ENCODE measurements at places on chromosomes 5 and 9.

- no peak for DNase-seq
Observed at GRCh38 chr5:116531635-116532034, 43.0 kb downstream of the SEMA6A start.

- no peak for DNase-seq
Observed at GRCh38 chr5:57025961-57026360, 74.0 kb upstream of the MIER3 start.

DNA sequence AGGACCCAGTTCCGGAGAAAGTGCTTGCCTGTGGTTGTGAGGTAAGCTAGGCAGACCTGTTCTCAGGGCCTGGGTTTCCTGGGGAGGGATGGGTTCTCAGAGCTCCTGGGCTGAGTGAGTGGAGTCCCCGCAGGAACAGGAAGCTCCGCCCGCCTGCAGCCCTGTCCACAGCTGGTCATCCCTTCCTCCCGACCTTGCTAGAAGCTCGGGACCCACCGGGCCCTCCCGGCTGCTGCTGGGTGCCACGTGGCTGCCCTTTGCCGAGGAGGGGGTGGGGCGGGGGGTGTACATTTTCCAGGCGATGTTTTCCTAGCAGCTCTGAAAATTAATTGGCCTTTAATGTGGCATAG, 198.1 kb downstream of the C9orf50 start:
- no peak for DNase-seq

- DNase-seq = no peak
Observed at GRCh38 chr9:136910901-136911245, 24.6 kb downstream of the TRAF2 start.

DNA sequence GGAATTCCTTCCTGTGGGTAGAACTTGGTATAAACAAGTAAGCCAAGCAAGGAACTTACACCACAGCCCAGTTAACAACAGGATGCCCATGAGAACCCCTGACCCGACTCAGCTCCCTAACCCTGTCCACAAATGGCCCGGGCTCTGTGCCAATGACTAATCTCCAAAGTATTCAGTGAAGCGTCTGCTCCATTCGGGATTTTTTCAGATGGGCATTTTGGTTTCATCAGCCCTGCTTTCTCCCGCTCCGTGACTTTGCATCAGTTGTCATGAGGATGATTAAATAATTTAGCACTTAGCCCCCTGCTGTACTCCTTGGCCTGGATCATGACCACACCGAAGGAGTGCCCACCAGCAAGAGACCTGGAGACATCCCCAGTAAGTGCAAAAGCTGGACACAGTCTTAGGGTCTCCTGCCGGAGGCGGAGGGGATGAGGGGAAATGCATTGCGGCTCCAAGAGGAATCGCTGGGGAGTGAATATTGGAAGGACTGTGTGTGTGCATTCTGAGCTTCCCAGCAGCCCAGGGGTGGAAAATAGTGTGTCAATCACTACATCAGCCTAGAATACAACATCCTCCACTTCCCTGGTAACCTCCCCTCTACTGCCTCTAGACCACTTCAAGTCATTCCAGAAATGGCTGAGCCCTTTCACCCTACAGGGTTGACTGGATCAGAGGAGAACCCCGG, 41.4 kb upstream of the DNAH5 start:
- no peak for DNase-seq

GRCh38 chr5:93497096-93497495, 83.9 kb downstream of the NR2F1-AS1 start:
- no peak for DNase-seq

GRCh38 chr5:72842816-72843215, 26.4 kb downstream of the TNPO1 start:
- no peak for DNase-seq

GRCh38 chr9:124052401-124052800, 40.8 kb downstream of the LHX2 start:
- no peak for DNase-seq

DNA sequence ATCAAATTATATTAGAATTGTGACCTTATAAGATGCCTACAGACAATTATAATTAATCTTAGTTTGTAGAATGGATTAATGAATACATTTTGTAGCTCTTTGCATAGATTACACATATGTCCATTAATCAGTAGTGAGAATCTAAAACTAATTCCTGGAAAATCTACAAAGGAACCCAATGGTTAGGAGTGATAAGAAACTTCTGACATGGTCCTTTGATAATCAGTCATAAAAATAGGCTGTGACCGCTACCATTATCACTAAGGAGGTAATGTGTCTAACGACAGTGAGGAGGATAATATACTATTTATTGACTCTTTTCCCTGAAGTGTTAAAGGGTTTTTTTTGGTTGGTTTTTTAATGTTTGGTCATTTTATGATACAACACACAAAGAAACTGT, 46.6 kb downstream of the BNC2 start:
- no peak for DNase-seq

GRCh38 chr5:65952259-65952658, 25.9 kb downstream of the ERBIN start:
- DNase-seq = no peak

- DNase-seq = no peak
Observed at GRCh38 chr5:98783051-98783649, 9.7 kb downstream of the RGMB start.

DNA sequence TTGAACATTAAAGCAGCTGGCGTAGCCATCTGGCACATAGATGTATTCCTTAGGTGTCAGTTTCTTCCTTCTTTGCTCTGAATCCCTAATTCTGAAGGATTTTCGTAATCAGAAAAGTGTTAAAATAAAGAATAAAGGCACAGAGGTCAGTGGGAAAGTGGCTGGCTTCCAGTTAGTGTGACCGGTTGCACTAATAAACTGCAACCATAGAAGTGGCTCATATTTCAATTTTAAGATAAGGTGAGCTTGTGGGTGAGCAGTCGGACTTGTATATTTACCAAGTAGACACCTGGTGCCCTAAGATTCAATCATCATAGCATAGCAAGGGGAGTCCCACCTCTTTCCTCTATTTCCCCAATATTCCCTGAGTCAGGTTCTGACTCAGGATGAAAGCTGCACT, 459.6 kb downstream of the ACTL7B start:
- no peak for DNase-seq

DNA sequence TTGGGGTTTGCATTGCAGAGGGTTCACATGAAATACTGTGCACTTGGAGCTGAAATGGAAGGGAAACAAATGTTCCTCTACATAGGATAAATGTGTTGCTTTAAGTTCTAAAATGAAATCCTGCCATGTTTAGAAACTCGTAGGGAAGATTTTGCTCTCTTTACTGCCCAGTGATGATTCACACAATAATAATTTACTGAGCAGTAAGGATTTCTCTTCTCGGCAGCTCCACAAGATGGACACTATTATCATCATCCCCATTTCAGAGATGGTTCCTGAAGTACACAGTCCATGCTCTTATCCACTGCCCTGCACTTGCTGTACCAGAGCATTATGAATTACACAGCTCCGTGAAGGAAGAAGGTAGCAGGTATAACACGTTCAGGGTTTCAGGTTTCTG, 4.1 kb downstream of the HACD4 start:
- no peak for DNase-seq

- DNase-seq = no peak
Observed at GRCh38 chr9:2196757-2197156, 181.6 kb downstream of the SMARCA2 start.

DNA sequence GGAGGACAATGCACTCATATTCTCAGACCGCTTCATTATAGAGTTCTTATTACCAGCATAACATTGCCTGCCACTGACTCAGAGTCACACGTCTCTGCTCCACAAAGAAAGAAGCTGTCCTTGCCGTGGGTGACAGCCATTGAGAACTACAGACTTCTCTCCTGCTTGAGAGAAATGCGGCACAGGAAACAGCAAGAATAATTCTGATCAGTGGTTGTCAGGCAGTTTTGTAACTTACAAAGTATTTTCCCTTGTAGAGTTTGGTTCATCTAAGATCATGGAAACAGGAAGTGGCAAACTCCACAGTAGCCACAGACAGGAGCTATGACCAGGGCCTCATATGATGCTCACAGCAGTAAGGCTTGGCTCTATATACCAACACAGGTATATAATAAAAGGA, 47.0 kb downstream of the KCNV2 start:
- no peak for DNase-seq

- DNase-seq = no peak
Observed at GRCh38 chr5:160649304-160649703, 202.7 kb downstream of the ATP10B start.

DNA sequence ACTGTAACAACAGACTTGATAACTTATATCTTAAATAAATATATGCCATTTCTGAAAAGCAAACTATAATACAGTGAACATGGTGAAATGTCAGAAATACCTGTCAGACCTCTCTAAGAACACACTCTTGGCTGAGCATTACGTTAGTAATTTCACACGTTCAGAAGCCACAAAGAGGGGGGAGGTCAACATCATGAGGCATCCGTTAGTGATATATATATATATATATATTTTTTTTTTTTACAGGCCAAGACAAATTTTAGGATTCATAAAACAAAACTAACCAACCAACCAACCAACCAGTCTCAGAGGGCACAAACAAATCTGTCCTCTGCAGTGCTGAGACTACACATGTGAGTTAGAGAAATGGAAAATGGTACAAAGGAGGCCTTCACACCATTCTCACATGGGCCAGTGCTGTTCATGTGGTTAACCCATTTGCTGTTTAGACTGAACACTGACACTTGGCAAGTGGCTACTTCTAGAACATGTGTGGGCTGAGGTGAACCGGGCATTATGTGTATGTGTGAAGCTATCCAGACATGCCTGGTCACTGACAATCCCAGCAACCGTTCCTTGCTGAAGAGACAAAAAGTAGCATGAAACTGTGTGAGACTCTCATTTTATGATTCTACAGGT, 54.5 kb downstream of the ELL2 start:
- no peak for DNase-seq

Data from occipital lobe (tissue), 3 donors.